Stimulated activated CD8-positive, alpha-beta memory T cell treated with anti-CD3 and anti-CD28 coated beads, Interleukin-4, amount 100 ng/mL, for 1 hour (primary cell): ENCODE measurements at places on chromosomes 5 and 9.

- DNase-seq = no peak
Measured at GRCh38 chr9:70036641-70037040, 7.0 kb upstream of the MAMDC2 start.

DNA sequence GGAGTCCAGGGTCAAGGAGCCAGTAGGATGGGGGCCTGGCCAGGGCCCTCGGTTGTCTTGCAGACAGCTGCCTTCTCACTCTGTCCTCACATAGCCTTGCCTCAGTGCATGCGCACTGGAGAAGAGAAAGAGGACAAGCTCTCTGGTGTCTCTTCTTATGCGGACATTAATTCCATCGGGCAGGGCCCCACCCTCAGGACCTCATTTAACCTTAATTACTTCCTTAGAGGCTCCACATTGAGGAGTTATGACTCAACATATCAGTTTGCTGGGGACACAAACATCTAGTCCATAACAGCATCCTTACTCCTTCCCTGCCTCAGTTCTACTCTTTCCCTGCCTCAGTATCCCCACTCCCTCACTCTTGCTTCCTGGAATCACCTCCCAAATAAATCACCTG is 78.4 kb downstream of the FRMD3 start:
- DNase-seq = no peak

DNA sequence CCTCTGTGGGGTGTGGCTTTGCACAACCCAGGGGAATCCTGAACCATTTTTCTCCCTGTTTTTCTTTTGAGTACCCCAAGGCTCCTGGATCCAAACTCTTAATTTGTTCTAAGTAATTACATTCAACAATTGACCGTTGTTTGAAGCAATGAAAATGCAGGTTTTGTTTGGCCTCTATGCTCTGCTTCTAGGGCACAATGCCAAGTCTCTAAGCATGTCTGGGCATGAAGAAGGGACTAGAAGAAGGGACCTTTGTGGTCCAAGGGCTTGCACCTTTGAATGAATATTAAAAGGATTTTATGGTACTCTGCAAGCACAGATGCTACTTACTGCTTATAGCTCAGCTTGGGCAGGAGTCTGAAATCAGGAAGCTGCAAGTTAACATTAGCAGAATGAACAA is 6.6 kb upstream of the ENC1 start:
- DNase-seq = no peak

DNA sequence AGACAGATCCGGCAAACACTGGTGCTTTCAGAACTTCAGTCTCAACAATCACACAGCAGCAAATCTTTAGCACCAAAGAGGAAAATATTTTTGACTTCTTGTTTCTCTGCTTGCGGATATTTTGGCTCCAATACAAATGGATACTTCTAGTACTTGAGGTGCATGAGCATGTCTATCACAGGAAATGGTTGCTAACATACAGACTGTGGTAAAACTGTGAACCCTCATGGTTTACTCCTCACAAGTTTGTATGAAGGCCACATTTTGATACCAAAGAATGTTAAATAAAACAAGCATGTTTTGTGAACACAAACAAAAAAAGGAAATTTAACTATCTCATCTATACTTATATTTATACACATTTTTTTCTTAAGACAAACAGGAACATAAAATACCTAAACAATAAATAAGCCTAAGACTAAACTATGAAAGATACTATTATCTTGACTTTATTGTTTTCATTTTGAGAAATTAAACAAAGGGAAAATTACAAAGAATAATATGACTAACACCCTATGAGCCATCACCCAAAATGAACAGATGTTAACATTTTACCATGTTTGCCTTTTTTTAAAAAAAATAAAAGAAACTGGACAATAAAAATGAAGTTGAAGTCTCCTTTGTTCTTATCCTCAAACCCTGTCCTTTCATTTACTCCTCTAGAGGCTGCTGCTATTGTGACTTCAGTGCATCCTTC is 135.0 kb upstream of the LHFPL2 start:
- DNase-seq = no peak

DNA sequence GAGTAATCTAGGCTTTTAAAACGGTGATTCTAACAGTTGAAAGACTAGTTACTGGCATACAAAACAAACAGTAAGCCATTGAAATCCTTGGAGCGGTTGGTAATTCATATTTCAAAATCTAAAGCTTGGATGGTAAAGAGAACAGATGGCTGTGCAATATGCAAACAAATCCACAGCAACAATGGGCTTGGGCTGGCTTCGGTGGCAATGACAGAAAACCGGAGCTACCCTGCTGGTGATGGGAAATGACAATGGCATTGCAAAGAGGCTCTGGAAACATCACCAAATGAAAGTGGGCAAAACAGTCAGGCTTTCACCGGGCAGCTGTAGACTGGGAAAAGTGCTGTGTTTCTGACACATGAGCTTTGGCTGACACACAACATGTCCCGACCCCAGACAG is 42.2 kb downstream of the MED27 start:
- no peak for DNase-seq

DNA sequence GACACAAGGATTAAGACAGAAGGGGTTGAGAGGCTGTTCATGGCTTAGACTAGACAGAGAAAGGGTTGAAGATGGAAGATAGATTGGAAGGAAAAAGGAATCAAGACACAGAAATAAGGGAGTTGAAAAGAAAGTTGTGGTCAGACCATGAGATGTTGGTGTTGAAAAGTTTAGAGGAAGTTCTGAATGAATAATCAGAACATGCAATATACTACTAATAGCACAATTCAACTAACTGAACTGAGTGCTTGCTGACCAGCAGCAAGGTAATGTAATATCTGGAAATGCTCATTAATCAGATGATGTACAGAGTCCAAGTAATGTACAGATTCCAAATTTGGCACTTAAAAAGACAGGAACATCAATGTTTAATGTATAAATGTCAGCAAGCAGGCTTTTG is 10.6 kb upstream of the NNT start:
- DNase-seq = no peak

- DNase-seq = no peak
Measured at GRCh38 chr5:172065431-172066065, 59.1 kb upstream of the FBXW11 start.

DNA sequence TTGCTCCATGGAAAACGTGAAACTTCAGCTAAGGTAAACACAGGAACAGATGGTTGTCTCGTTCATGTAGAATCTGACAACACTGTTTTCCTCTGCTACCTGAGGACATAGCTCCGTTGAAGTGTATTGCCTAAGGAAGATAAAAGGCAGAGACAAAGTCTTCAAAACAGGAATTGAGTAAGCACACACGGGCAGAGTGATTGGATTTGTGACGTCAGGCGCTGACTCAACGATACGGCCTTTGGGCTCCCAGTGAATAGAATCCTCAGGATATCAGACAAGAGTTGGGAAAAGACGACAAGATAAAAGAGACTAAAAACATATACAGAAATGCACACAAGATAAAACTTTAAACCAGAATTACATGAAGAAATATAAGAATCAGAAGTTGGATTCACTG is 787.1 kb upstream of the CTNND2 start:
- DNase-seq = no peak

- no peak for DNase-seq
Measured at GRCh38 chr5:64526734-64527439, 21.1 kb downstream of the RGS7BP start.

DNA sequence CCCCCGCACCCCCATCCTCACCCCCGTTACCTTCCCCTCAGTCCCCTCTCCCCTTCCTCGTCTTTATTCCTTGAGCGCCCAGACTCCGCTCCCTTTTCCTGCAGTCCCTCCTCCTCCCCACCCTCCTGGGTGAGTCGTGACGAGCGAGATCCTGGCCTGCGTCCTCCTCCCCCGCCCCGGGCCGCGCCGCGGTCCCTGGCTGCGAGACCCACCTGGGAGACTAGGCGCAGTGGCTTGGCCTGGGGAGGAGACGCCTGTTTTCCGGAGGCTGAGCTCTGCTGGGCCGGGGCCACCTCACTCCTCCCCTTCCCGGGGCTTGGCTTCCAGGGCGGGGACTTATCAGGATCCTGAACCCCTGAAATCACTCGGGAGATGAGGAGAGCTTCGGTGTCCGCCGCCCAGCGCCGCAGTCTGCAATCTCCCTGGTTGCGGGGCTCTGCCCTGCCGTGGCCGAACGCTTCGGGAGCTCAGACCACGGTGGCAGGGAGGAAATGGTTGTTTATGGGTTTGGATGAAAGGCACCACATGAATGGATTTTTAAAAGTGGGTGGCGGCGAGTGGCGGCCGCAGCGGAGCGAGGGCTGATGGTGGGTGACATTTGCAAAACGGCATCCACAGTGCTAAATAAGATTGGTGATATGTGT is 984 bp downstream of the STXBP1 start:
- DNase-seq = no peak

DNA sequence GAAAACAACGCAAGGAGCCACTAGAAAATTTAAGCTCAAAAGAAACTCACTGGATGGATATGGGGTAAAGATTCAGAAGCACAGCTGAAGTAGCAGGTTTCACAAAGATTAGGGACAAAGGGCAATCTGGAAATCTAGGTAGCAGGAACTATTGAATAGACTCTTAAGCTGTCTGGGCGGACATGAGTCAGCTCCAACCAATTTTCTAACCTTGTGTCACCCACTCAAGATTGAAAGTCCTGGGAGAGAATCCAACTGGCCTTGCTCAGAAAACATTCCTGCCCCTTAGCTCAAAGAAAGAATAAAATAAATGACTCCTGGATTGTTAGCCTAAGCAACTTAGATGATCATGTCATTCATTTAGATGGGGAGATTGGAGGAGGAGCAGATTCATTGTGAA is 69.2 kb downstream of the STK32A start:
- no peak for DNase-seq
